Midbrain (tissue), 1 donor: ENCODE measurements at places on chromosomes 3 and 15.

DNA sequence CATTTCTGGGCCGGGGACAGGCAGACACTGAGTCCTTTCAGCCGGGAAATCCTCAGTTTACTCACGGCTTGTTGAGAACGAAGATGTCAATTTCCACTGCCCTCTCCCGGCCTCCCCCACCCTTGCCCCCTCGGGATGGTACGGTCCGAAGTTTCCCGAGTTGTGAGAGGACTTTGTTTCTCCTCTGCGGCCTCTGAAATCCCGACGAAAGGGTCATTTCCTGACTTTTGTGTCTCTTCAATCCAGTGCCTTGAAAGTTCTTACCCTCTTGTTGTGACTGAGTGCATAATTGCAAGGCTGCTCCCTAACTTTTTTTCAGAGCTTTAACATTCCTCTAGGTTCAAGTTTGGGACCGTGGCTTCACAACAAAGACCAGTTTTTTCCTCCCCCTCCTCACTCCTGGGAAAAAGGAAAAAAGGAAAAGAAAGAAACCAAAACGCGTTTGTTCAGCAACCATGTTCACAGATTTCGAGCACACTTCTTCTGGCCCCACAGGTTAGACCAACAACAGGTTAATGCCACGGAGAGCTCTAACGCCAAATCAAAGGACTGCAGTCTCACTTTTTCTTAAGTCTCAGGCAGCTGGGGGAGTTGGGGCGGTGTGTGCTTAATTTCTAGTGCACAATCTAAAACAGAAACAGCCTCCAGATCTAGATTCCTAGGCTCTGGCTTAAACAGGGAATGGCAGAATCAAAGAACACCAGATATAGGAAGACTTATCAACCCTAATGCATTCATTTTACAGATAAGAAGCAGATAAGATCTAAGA is 138.9 kb downstream of the TMCO5A start:
- DNase-seq = no peak

- no peak for DNase-seq
These were observed 75.5 kb downstream of the DAPK2 start for GRCh38 chr15:63970621-63971426.

DNA sequence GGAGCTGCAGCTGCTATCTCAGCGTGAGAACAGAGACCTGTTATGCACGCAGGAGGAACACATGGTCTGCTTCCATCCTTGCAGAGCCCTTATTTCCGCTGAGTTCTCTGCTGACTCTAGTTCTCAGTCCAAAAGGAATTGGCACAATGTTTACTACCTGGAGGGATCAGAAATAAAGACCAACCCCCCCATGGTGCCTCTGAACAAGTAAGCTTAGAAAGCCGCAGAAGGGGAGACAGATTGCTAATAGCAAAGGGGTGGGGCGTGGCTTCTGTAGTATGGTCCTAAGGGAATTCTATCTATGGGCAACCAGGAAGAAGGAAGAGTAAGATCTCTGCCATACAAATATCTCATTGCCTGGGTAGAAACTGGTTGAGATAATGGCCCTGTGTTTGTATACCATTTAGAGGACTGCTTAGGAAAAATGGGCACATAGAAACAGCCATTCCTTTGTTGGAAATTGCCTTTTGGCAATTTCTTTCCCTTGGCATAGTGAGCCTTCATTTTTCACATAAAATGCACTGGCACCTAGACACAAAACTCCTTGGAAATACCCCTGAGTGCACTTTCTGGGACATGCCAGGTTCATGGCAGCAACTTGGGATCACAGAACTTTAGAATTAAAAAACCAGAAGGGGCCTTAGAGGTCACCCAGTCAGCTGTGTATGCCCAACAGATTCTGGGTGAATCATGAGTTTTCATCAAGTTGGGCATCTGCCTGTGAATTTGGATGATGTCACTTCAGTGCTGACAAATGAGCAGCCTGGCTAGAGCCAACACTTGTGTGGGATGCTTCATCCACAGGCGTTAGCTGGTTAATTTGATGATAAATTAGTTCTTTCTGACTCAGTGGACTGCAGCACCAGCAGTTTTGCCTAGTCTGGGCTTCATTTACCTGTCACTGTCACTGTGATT is 57.4 kb upstream of the STXBP5L start:
- no peak for DNase-seq

DNA sequence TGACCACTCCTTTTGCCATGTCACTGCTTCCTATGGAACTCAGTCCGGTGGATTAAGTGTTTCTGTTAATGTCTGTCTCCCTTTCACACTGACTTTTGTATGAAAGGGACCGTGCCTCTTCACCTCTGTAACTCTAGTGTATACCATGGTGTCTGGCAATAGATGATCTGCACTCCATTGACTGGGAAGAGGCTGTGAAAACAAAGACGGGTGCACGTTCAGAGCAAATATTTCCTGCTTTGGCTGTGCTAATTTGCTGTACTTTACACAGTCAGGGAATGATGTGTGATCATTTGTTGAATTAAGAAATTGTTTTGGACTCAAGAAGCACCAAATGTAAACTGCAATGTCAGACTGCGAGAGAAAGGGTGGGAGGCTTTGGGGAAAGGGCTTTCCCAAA is 315.2 kb downstream of the RORA start:
- DNase-seq = no peak

GRCh38 chr3:135329479-135329878 is 534.4 kb downstream of the EPHB1 start:
- DNase-seq = no peak

DNA sequence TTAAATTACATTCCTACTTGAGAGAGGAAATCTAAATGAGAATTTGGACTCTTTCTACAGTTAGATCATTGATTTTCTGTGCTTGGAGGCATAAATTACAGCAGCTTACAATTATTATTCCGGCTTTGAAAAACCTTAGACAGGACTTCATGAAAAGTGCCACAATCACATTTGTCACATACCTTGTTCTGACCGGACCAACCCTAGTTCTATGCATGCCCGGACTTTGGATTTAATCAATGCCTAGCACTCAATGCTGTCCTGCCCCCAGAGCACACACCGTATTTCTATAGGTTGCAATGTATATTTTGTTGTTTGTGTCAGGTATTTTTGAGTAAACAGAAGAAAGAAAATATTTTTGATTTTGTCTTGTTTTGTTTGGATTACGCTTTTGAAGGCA is 424.7 kb upstream of the PDZRN3 start:
- DNase-seq = no peak

GRCh38 chr3:196047391-196048030 is 34.4 kb downstream of the TFRC start:
- DNase-seq = no peak

- no peak for DNase-seq
These were observed 226.8 kb upstream of the BHLHE40 start for GRCh38 chr3:4752201-4753072.

- DNase-seq = no peak
These were observed 275.4 kb upstream of the C2CD4B start for GRCh38 chr15:62440362-62441105.

- no peak for DNase-seq
These were observed 223.0 kb downstream of the EBLN2 start for GRCh38 chr3:73284472-73284871.

DNA sequence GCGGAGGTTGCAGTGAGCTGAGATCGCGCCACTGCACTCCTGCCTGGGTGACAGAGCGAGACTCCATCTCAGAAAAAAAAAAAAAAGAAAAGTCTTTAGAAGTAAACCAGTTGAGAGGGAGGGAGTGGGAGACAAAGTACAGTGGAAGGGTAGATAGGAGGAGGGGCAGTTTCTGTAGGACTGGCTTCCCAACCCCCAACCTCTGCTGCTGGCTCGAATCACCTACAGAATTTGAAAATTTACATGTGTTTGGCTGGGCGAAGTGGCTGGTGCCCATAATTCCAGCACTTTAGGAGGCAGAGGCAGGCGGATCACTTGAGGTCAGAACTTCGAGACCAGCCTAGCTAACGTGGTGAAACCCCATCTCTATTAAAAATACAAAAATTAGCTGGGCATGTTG is 24.1 kb upstream of the SEMA4B start:
- DNase-seq = no peak

DNA sequence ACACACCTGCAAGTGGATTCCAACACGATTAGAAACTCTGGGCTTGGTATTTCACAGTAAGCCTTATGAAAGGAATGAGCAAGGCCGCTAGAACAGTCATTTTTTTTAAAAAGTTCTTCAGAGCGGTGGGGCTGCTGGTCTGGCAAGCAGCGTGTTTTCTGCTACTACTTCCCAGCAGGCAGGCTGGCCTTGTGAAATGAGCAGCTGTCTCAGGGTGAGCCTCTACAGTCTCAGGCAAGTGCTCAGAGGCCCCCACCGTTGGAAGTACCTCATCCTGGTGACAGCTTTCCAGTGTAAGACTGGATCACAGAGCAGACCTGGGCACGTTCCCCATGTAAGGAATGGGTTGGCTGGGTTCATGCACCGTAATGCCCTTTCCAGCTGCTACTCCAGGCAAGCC is 119.2 kb downstream of the LRIG1 start:
- DNase-seq = no peak

DNA sequence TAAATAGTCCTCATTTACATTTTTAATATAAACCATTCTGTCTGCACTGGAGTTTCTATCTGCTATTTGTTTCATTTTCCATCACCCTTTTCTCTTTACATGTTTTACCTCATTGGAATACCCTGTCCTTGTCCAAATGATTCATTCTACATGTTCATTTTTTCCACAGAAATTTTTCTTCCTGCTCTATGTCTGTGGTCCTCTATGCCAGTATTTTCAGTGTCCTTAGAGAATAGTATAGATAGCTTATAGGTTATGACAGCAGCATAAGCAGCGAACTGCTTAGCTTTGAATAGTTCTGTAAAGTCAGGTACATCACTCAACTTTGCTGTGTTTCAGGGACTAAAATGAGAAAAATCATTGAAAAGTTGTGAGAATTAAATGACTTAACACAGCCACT is 742.3 kb upstream of the CBLB start:
- no peak for DNase-seq

GRCh38 chr3:193346259-193346658 is 32.3 kb downstream of the ATP13A5 start:
- no peak for DNase-seq

DNA sequence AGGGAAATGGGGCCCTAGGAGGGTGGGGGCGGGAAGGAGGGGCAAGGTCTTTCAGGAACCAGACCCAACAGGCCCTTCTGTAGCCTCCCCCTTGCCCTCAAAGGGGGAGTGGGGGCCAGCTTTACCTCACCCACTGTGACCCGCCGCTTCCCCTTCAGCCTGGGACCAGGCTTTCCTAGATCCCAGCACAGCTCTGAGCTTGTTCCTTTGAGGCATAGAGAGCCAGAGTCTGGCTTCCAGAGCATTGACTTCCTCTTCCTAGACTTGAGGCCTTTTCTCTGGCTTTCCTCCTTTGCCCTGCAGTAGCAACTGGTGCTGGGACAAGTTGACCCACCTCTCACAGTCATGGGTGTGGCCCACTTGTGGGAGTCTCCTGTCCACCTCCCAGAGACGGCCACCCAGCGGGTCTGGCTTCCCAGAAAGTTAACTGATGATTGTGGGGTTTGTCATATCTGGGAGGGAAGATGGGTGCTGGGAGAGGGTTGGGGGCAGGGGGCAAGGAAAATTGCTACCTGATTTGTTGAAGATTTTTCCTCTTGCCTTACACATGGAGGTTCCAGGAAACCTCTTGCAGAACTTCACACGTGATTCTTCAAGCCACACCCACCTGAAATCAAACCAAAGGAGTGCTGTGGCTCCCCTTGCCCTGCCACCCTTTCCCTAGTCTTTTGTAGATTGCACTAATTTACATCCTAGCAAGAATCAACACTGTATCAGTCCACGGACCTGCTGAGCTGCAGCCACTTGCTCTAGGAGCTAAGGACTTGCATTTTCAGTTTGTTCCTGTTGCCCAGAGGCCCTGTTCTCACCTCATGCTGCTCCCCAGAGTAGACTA is 4.1 kb upstream of the CHST14 start:
- DNase-seq = no peak

GRCh38 chr3:168850109-168850508 is 754.4 kb upstream of the GOLIM4 start:
- no peak for DNase-seq

- DNase-seq = no peak
These were observed 5.2 kb downstream of the TADA3 start for GRCh38 chr3:9786825-9787669.

GRCh38 chr3:194711913-194712312 is 26.2 kb downstream of the FAM43A start:
- DNase-seq = no peak

DNA sequence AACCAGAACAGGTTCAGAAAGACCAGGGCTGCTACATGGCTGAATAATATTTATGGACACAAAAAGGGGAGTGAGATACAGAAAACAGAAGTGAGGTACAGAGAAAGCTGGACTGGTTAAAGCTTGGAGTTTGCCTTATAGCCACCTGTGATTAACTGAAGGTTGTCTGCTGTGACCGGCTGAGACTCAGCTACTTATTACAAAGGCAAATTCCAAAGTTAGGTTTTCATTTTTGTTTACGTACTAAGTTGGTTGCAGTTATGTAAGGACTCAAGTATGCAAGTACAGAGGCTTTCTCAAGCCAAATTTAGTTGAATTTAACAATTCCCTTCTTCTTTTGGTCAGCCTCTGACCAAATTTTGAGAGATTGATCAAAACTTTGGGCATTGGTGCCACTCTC is 264.6 kb downstream of the THSD4 start:
- DNase-seq = no peak

- no peak for DNase-seq
These were observed 373.1 kb downstream of the MFSD1 start for GRCh38 chr3:159174715-159175692.

DNA sequence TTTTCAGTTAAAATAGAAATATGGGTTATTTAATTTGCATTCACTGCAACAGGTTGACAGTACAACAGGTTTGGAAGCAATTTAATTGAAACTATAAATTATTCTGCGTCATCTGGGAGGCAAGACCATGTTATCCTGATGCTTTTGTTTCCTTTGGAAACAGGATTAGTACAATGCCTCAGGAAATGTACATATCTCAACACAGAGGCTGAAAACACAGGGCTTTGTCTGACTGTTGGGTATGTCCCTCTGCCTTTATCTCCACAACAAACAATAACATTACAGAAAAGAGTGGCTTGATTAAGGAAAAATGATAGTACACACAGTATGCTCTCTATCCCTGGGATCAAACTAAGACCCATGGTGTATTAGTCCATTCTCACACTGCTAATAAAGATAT is 95.7 kb downstream of the KCNMB2 start:
- no peak for DNase-seq

DNA sequence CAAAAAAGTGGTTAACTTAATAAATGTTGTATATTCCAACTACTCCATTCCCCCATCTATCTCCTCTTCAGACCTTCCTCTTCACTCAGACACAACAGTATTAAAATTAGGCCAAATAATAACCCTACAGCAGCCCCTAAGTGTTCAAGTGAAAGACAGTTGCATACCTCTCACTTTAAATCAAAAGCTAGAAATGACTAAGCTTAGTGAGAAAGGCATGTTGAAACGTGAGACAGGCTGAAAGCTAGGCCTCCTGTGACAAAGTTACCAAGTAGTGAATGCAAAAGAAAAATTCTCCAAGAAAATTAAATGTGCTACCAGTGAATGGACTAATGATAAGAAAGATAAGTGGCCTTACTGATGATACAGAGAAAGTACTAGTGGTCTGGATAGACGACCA is 71.7 kb downstream of the ANKRD28 start:
- no peak for DNase-seq
